Activated T-cell treated with anti-CD3 and anti-CD28 coated beads for 4 hours (primary cell): ENCODE measurements at places on chromosomes 1 and 21.

DNA sequence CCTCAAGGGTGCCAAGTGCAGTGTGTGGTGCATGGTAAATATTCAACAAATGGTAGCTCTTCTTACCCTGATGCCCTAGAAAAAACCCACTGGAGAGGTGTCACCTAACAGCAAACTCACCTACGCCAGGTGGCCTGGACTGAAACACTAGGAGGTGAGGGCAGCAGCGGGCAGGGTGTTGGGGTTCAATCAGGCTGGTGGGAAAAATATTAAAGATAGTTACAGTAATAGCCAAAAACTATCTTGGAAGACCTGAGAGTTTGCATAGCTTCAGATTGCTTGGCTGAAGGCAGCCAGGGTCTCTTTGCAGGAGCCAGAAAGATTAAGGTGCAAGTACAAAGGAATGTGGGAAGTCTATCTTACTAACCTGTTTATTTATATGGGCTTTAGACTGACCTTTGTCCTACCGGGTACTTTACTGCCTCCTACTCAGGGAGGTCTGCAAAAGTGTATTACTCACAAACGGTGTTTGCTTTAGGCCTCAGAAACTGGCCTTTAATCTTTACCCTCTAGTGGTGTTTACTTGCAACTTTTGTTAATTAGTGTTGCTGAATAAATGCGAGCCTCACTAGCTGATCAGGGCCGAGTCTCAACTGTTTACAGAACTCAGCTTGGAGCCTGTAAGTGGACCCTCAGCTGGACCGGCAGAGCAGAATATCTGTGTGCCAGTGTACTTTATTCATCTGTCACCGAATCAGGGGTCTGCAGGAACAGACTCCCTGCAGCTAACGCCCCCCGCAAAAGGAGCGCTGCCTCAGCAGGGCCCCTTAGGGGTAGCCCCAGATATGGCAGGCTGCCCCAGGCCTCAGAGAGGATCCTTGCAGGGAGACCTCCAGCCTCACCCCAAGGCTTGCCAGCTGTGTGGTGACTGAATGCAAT, 63.9 kb downstream of the SYF2 start:
- DNase-seq = no peak

- DNase-seq = no peak
These were observed 33.3 kb upstream of the KCNE1 start for GRCh38 chr21:34545079-34545884.

DNA sequence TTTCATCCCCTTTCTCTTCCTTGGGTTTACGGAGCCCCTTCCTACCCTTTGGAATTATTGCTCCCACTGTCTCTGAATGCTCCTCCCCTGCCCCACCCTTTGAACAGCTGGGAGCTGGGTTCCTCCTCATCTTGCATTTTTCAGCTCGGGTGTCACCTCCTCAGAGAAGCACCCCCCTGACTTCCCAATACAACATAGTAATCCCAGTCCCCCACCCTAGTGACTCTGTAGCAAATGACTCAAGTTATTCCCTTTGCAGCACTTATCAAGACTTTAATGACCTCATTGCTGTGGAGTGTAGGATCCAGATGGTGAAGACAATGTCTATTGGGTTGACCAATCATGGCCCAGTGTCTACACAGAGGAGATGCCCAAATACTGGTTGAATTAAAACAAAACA, 8.9 kb upstream of the VWA5B1 start:
- DNase-seq = no peak

- DNase-seq = no peak
These were observed 6.3 kb downstream of the AP4B1 start for GRCh38 chr1:113898241-113898814.

- no peak for DNase-seq
These were observed 282.0 kb downstream of the PTPRU start for GRCh38 chr1:29518183-29518835.

DNA sequence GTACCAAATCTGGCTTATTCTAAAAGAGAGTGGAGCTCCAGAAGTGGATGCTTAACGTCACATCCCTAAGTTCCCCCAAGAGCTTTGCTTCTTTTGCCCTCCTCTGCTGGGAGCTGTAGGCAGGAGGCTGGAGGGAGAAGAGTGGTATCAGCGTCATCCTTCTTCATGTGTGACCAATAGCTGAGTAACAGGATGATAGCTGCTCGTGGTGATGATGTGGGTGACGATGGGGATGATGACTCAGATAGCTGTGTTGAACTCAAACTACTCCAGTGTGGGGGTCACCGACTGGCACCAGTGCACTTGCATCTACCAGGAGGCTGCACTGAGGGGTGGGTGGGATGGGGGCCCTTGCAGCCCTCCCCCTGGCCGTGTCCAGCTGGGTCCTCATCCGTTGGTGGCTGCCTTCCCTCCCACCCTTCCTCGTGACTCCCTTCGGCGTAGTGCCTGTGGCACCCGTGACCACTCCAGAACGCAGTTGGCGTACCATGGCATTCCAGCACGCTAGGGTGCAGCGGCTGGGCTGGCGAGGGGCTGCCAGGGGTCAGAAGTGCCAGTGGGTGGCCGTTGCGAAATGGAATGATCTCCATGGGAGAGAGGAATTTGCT, 1.1 kb downstream of the IGFN1 start:
- DNase-seq = no peak

- no peak for DNase-seq
These were observed 81.4 kb upstream of the ZNF678 start for GRCh38 chr1:227482023-227482299.

- no peak for DNase-seq
These were observed 119.6 kb downstream of the AK5 start for GRCh38 chr1:77401384-77401783.

DNA sequence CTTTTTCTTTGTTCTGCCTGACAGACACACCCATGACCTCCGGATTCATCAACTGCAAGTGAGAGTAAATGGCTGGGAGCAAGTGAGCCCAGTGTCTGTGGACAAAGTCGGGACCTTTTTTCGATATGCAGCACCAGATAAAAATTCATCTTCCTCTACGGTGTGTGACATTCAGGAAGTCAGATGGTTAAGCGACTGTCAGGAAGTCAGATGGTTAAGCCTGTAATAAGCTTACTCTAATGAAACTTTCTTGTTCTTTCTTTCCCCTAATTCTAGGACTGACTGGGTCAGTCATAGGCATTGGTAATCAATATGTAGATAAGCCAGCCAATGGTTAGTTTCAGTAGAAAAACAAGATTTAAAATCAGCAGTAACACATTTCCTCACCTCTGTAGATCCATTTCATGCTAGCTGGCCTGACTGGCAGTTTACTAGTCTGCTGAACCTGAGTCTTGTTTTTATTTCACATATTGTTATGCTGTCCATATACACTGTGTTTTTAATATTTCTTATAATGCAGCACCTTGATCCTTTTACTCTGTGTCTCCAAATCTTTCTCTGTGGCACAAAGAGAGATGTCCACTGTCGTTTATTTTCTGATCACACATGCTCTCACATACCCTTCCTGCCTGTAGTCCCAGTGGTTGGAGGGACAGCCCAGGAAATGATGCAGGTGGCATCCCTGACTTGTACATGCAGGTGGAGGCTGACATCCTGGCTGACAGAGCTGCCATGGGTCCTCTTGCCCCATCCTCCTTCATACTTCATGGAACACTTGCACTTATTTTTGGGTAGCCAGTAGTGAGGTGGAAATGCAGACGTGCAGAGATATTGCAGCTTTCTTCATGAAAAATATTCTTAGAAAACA, 115.8 kb downstream of the VPS13D start:
- peak; percentile 17 for DNase-seq

DNA sequence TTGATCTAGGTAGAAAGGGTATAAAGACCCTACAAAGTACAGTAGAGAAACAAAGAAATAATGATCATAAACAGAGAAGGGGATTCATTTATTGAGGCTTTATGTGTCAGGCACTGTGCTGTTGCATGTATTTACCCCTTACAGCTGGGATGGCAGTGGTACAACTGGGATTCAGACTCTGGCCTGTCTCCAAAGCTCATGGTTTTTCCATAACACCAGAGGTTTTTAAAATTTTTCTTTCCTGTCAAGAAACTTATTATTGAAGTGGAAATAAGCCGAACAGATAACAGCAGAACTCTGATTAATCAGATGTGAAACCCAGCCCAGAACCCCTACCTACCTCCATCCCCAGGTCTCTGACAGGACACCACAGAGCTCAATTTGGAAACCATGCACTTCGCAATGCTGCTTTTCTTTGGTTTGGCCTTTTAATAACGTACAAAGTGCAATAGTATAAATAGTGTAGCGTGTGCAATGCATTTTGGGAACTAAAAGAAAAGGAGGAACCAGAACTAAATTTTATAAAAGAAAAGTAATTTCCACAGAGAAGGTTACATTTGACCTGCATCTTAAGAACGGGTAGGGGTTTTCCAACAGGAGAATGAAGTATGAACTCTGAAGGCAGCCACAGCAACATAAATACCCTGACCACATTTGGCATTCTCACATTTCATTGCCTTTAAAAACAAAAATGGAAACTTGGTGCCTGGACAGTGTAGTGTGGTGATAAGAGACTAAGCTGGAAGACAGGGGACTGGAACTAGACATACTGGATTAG, 92.0 kb upstream of the S1PR1 start:
- DNase-seq = no peak

DNA sequence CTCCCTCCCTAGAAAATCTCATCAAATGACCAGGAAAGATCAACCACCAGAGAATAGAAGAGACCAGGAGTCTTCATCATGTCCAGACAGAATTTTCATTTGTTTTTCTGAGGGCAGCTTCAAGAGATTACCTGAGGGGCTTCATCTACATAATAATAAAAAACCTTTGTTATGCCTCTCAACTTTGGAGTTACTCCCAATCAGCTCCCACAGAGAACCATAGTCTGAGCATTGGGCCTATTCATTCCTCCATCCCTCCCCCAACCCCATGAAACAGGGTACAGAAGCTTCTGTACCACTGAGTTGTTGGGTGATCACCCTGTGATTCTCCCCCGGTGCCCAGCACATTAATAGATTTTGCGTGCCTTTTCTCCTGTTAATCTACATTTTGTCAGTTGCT, 53.3 kb upstream of the PRRC2C start:
- no peak for DNase-seq

GRCh38 chr1:117810553-117810952, 118.9 kb downstream of the GDAP2 start:
- no peak for DNase-seq

DNA sequence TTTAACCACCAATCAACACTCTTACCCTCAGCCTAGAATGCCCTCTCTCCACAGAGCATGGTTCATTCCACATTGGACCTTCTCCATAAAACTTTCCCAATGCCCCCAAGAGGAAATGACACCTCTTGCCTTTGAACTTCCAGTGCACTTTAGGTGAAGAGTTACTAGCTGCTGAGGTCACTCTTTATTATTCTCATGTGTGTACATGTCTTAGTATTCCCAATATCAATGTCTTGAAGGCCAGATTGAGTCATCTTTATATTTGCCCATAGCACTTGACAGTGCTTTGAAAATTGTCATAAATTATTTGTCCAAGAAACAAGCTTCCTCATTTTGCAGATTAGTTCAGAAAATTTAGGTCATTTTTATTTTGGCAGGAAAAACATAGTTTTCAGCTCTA, 8.1 kb upstream of the DNASE2B start:
- DNase-seq = no peak

DNA sequence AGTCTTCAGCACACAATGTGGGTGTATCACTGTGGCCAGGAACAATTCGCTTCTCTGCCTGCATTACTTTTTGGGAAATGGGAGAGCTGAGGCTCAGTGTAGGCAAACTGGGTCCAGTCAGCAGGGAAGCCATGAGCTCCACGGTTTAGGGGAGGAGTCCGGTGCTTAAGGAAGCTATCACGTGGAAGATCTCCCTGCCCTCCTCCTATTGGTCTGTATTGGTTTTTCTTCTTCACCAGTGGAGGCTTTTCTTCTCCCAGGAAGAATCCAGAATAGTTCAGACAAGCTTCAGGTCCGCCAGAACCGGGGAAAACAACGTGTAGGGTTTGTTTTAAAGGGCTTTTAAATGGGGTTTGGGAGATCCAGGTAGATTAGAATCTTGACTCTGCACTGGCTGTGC, 156.2 kb upstream of the CAMK1G start:
- DNase-seq = no peak

DNA sequence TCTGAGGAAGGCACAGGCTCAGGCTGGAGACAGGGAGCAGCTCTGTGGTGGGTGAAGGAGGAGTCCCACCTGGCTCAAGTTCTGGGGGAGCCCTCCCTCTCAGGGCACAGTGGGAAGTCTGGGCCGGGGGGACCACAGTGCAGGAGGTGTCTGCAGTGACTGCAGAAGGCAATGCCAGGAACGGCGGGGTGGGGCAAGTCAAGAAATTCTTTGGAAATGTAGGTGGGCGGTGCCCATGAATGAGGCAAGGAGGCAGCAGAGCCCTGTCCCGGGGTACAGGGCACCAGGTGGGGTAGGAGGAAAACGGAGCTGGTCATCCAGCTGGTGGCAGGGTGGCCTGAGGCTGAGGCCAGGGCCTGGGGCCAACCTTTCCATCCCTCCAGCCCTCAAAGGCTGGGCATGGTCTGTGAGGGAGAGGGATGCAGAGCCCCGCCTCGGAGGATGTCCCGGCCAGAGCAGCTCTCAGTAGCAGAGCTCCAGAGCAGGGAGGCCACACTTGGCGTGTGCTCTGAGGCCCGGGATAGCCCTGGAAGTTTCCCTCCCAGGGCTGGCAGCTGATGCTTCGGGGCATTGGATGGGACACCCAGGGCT, 4.7 kb downstream of the TFF3 start:
- DNase-seq = no peak

GRCh38 chr1:98662356-98662670, 792 bp downstream of the SNX7 start:
- DNase-seq = no peak

GRCh38 chr1:61322008-61322744, 239.8 kb downstream of the NFIA start:
- no peak for DNase-seq

- DNase-seq = no peak
These were observed 69.6 kb downstream of the LACTBL1 start for GRCh38 chr1:22903113-22903512.

- DNase-seq = no peak
These were observed 98.8 kb upstream of the ZBTB40 start for GRCh38 chr1:22352896-22353295.

- no peak for DNase-seq
These were observed 33.6 kb downstream of the PBX1 start for GRCh38 chr1:164592634-164593033.

DNA sequence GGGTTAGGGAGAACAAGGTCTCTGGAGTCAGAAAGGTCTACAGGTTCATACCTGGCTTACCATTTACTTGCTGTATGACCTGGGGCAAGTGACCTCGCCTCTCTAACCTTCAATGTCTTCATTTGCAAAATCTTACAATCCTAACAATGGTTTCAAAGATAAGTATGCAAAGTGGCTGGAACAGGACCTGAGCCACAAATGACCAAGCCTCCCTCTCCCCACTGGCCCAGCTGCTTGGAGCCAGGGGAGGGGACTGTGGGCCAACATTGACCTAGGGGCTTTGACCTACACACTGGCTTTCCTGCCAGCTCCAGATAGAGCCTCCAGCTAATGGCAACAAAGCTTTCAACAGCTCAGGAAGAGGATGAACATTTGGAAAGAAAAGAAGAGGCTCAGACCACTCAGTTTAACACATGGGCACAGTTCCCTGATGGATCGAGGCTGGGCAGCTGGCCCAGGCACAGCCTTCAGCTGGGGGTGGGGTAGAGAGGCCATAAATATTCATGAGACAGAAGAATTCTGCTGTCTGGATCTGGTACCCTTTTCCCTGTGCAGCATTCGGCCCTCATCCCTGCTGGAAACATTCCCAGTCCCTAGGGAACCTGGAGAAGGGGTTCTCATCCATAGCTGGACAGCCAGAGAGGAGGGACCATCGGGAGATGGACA, 12.9 kb downstream of the PTAFR start:
- DNase-seq = no peak
